Foreskin keratinocyte (primary cell): ENCODE measurements at places on chromosomes 1 and 21. TPM values are rescaled to one million over a fixed set of nuclear protein-coding genes. Genes with fewer than 3 reads are reported as not detected.

DNA sequence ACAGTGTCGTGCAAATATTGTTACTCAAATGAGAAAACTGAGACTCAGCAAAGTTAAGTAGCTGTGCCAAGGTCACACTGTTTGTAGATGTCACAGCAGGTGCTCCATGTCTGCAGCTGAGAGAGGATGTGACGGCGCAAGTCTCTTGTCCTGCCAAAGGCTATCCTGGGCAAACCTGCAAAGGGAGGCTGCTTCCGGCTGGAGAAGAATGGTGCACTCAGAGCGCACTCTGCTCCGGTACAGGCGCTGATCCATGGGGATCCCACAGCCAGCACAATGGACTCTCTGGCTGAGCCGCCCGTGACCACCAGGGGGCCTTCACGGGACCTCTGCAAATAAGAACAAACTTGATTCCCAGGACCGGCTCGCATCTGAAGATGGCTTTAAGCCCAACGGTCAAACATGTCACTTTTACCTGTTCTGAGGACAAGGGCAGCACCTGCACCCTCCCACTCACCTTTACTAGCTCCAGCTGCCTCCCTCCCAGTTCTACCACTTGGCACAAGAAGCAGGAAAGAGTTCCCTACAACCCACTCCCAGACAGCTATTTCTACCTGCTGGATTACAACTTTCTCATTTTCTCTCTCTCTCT, 21.9 kb downstream of the RD3 start:
- peak; percentile 38 for DNase-seq

- no peak for DNase-seq
Measured at GRCh38 chr1:214767221-214767620, 164.2 kb downstream of the CENPF start.

GRCh38 chr1:171488190-171488929, 3.0 kb downstream of the PRRC2C start:
- DNase-seq, result no peak

GRCh38 chr1:6091823-6092109, 46.1 kb downstream of the KCNAB2 start:
- no peak for DNase-seq

- peak; percentile 49 for DNase-seq
Measured at GRCh38 chr1:204560590-204561150, 44.5 kb downstream of the MDM4 start.

DNA sequence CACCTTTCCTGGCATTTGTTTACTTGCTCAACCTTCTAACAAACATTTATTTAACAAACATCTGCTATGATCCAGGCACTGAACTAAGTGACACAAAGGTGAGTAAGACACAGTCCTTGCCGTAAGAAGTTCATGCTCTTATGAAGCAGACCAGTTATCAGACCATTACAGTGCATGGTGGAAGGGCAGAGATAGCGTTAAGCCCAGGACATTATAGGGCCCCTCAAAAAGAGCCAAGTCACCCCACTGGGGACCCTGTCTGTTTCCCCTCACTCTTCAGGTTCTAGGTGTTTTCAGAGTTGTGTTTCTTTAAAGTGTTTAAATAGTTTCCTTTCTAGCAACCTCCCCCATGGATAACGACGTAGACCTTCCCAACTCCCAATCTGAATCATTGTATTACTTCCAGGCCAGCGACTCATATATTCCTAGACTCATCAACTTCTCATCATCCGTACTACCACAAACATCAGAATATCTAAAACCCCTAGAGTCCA, 39.3 kb downstream of the TCP10L start:
- DNase-seq, result peak; percentile 24

DNA sequence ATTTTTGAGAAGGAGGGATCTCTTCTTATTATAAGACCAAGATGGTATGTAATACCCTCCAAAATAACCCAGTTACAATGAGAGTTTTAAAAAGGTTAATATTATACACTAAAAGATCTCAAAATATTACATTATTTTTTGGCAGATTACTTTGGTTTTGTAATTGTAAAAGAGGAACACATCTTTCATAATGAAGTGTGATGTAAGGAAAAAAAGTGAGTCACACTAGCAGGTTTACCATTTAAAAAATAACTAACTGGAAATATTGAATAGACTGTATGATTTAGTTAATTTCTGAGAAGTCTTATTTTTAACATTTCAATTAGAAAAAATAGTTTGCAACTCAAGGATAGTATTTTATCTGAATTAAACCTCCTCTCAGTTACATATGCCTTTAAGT, 1.1 kb downstream of the F5 start:
- DNase-seq, result no peak

DNA sequence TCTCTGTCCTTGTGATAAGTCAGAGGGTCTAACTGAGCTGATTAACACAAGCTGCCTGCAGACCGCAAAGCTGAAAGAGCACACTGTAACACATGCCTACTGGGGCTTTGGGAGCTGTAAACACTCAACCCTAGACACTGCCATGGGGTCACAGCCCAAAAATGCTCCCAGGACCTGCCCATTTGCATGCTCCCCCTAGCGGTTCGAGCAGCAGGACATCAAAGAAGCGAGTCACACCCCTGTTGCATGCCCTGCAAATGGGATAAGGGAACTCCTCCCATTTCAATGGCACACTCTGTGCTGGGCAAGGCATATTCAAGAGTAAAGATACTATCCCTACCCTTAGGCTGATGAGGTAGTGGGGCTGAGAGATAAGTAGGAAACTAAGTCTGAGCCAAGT, 22.8 kb downstream of the LCE3E start:
- no peak for DNase-seq

- DNase-seq, result no peak
Measured at GRCh38 chr1:1204425-1204920, 1.9 kb downstream of the TNFRSF18 start.

DNA sequence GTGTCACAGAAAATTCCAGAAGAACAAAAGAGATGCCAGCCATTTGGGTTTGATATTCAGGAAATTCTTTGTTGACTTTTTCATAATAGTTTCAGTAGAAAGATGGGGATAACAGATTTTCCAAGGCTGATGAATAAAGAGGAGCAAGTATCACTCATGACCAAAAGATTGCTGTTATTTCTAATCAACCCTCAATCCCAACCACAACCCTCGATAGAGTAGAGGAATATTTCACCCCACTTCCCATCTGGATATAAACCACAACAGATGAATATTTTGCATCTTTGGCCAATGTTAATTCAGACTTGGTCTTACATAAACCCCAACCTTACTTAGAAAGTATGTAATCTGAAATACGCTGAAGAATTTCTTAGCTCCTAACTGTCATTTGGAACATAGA, 232.4 kb downstream of the SEC16B start:
- no peak for DNase-seq

GRCh38 chr21:17799414-17800164, 19.6 kb downstream of the C21orf91 start:
- no peak for DNase-seq

DNA sequence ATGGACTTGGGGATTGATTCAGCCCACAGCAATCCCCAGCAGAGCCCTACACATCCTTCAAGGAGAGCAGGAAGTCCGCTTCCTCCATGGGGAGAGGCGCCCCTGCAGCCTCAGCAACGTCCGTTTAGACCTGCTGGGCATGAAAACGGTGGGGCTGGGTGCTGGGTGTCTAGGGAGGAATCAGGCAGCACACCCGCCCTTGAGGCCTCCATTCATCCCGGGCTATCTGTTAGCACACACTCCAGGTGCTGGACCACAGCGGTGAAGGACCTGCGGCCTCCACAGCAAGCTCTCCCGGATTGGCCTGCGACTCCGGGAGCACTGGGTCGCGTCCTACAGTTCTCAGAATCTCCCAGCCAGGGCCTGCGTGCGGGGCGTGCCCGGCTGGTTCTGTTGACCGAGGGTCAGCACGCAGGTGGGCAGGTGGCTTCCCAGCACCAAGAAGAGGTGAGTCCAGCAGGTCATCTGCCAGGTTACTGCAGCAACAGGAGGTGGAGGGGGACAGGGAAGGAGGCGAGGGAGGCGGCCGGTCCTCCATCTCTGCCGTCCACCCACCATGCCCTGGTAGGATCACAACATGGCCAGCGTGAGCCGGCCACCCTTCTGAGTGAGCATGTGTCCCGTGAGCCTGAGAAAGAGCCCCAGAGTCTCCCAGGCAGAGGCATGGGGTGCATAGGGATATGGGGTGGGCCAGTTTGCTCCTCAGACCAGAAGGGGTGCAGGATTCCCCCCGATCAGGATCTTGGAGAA, 96.6 kb downstream of the RIPK4 start:
- DNase-seq, result no peak

DNA sequence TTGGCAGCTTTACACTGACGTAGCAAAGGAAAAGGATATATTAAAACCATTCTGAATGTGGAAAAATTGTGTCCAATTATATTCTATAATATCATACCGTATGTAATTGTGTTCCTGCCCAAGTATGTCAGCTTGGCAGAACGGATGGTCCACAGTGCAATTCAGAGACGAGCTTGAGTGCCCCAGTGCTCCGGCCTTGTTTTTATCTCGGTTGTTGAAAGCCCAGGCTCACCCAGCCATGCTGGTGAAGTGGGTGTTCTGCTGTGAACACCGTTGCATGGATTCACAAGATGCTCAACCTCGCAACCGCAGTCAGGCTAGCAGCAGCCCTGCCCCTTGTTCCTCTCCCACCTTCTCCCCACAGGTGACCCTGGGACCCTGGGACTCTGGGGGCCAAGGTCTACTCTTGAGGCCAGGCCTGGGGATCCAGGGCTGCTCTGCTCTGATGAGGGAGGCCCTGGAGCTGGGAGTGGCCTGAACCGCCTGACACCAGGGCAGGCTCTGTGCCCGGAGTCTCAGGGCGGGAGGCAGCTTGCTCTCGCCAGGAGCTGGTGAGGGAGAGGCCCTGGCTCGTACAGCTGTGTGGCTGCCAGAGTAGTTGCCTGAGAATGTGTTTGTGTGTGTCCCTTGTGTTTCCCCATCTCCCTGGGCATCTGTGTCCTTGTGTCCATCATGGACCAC, 11.2 kb downstream of the PTPRF start:
- peak; percentile 45 for DNase-seq

DNA sequence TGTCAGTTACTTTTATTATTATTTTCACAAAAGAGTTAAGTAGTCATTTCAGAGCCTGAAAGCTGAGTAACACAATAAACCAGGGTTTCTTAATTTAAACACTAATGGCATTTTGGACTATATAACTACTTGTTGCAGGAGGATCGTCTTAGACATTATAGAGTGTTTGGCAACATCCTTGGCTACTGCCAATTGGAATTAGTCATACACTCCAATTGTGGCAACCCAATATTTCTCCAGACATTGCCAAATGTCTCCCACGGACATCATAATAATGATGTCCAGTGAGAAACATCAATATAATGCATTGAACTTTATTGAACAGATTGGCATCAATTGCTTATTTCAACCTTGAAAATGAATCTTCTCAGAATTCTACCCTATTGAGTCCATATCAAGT, 441.9 kb upstream of the ADGRL4 start:
- no peak for DNase-seq

DNA sequence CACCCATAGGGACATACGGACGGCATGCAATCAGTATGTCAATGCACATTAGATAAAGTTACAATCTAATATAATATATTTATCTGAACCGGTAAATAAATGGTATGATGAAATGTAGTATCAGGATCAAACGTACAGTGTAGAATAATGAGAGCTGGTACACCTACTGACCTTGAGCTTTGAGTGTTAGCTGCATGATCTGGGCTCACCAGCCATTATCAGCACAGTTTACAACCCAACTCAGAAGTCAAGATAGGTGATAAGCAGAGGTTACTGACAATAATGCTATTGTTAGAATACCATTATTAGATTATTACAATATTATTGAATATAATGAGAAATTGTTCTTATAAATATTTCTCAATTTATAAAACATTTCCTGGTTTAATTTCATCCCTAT, 103.0 kb upstream of the ESRRG start:
- no peak for DNase-seq

The CEP85 gene
- polyA plus RNA-seq, result 9.7 and 12.0 TPM in 2 replicates

The HSD3B1 gene
- polyA plus RNA-seq, result 0.06 and 0.08 TPM in 2 replicates

The LAPTM5 gene
- 0.02 and 0.04 TPM in 2 replicates for polyA plus RNA-seq

The PINK1 gene
- polyA plus RNA-seq, result 51.2 and 55.1 TPM in 2 replicates
